ENCODE measurements at places on chromosomes 3 and 15.
A peak's percentile ranks its signal among the peaks of the same experiment; 100 is the strongest.

- DNase-seq, result no peak
Measured at GRCh38 chr3:52002748-52003147, 7.1 kb upstream of the RPL29 start.

DNA sequence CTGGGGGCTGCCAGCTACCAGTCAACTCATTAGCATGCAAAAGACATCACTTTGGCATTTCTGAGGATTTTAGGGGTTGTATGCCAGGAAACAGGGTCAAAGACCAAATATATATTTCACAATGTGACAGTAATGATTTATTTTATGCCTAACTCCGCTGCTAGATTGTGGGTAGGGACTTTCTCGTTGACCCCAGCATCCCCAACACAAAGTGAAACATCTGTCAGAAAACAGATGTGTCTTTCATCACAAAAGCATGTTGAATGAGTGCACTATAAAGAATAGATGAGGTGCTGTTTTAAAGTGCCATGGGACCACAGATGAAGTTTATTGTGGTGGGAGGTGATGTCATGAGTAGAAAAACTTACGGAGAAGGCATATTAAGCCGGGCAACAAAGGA is 59.7 kb downstream of the ITPR1 start:
- no peak for DNase-seq

DNA sequence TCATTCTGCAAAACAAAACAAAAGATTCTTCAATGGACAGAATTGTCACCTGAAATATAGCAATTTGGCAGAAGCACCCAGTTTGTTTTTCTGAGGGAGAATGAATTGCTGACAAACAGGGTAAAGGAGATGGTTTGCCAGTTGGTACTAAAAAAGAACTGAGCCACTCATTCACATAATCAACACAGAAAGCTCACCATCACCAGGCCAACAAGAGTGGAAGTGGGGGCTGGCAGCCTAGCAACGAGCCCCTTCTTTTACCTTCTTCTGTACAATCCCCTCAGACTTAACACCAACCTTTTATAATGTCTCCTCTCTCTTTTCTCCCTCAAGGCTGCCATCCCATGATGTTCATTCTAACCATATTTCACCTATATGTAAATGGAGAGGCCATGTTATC is 5.9 kb downstream of the TOP2B start:
- no peak for DNase-seq

- peak; percentile 75 for DNase-seq
Measured at GRCh38 chr3:50275996-50276761, 2.7 kb upstream of the LSMEM2 start.

DNA sequence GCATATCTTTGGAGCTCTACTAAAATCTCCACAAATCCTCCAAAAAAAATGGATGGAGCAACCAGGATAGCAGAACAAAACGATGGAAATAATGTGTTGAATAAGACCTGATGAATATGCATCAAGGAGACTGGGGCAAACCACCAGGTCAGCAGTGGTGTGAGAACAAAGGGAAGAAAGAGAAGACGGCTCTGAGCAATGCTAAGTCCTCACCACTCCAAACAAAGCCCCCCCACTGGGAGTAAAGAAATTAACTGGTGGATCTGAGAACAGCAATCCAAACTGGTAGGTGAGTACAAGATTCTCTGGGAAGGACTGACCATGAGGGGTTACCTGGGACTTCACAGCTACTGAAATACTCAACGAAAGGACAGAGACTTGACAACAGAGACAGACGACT is 977.3 kb downstream of the TBL1XR1 start:
- no peak for DNase-seq

- no peak for DNase-seq
Measured at GRCh38 chr3:21292971-21293370, 458.0 kb downstream of the ZNF385D start.

Measured in T-helper 2 cell (primary cell).